HFFc6 (cell line): ENCODE measurements at places on chromosomes 5 and 9.
A peak's percentile ranks its signal among the peaks of the same experiment; 100 is the strongest.

GRCh38 chr5:94316916-94317838, 301.2 kb downstream of the KIAA0825 start:
- no peak for DNase-seq
- no peaks in the 10 kb centered on the region for H3K36me3 ChIP-seq
- 0 out of 2 replicates have a peak, but pooled peaks cover 6% of the 10 kb centered on the region for H3K4me1 ChIP-seq
- no peaks in the 10 kb centered on the region; the same call in 1 of the 2 replicates for H3K27me3 ChIP-seq
- no peak overlapping the region for H3K27ac ChIP-seq
- no peak overlapping the region for H3K4me3 ChIP-seq

- H3K36me3 ChIP-seq = no peaks in the 10 kb centered on the region
- H3K4me1 ChIP-seq = no peaks in the 10 kb centered on the region
- peaks cover 25% of the 10 kb centered on the region for H3K27me3 ChIP-seq
- no peak for DNase-seq
- no peak overlapping the region for H3K4me3 ChIP-seq
Measured at GRCh38 chr5:135718651-135719050, 115.8 kb upstream of the SLC25A48 start.

GRCh38 chr5:141821430-141821925, 56.7 kb downstream of the PCDH1 start:
- peaks cover 35% of the 10 kb centered on the region for H3K27me3 ChIP-seq
- peak; percentile 84 for DNase-seq
- H3K27ac ChIP-seq = peak overlapping the region; percentile 49
- no peak overlapping the region for H3K4me3 ChIP-seq
- H3K4me1 ChIP-seq = peaks cover 13% of the 10 kb centered on the region

DNA sequence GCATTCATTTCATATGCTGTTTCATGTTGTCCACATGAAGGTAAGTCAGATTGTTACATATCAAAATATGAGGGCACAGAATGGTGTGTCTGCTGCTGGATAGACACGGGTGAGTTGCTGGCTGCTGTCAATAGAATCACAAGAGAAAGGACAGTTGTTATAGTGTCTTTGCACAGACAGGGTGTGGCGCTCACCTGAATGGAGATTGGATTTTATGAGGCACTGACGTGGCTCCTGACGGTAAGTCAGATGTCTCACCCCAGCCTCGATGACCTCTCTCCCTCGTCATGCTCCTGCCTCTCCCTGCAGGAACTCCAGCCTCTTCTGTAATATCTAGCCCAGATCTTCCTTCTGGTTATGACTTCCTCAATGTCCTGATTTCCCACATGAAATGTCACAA, 75.4 kb upstream of the SELENOP start:
- H3K27ac ChIP-seq = no peak overlapping the region
- no peaks in the 10 kb centered on the region for H3K4me1 ChIP-seq
- no peak for DNase-seq
- H3K4me3 ChIP-seq = no peak overlapping the region

GRCh38 chr9:129697656-129698253, 32.3 kb downstream of the PRRX2 start:
- peaks cover 25% of the 10 kb centered on the region for H3K36me3 ChIP-seq
- H3K27ac ChIP-seq = peak overlapping the region; percentile 97
- H3K4me1 ChIP-seq = peaks cover 74% of the 10 kb centered on the region
- peak overlapping the region; percentile 74 for H3K4me3 ChIP-seq
- H3K27me3 ChIP-seq = peaks cover 4% of the 10 kb centered on the region; the same call in 1 of the 2 replicates

DNA sequence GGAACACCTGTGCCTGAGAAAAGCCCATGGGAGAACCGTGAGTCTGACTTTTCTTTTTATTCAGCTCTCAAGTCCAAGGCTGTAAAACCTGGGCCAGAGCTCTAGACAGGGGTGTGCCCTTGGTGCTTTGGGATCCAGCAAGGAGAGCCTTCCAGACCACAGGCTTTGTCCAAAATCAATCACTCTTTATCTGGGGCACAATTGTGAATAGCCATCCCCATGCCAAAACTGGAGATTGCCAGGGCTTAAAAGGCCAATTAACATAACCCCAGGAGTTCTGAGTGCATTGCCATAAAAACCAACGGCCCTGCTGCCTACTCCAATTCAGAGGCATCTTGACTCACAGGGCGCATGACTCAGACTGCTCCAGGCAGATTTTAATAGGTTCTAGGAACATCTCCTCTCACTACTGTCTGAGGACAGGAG, 391.8 kb downstream of the ARHGEF28 start:
- H3K4me3 ChIP-seq = no peak overlapping the region
- H3K27ac ChIP-seq = no peak overlapping the region; the same call in 1 of the 2 replicates
- H3K4me1 ChIP-seq = peaks cover 18% of the 10 kb centered on the region

GRCh38 chr5:56183506-56183905, 49.6 kb downstream of the ANKRD55 start:
- H3K4me1 ChIP-seq = peaks cover 23% of the 10 kb centered on the region
- no peak overlapping the region for H3K27ac ChIP-seq
- H3K27me3 ChIP-seq = peaks cover 2% of the 10 kb centered on the region
- no peaks in the 10 kb centered on the region; the same call in 1 of the 2 replicates for H3K36me3 ChIP-seq
- peak; percentile 95 for DNase-seq

DNA sequence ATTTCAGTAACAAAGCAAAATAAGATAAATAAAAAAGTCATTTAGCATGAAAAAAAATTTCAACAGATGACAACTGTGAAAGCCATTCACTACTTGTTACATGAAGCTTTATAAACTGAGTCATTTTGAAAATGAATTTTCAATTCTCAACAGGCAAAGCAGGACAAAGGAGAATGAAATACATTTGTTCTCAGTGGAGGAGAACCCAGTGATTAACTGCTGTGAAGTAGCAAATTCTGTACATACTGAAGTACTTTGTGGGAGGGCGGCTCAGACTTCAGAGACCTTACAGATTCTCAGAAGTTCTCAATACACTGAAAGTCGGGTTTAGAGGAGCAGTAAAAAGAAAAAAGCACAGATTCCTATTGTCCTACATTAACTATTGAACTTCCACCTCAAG, 21.7 kb downstream of the SKIC3 start:
- H3K36me3 ChIP-seq = peaks cover 35% of the 10 kb centered on the region
- DNase-seq = no peak
- no peak overlapping the region for H3K4me3 ChIP-seq
- peaks cover 61% of the 10 kb centered on the region for H3K4me1 ChIP-seq
- H3K27me3 ChIP-seq = peaks cover 1% of the 10 kb centered on the region; the same call in 1 of the 2 replicates

DNA sequence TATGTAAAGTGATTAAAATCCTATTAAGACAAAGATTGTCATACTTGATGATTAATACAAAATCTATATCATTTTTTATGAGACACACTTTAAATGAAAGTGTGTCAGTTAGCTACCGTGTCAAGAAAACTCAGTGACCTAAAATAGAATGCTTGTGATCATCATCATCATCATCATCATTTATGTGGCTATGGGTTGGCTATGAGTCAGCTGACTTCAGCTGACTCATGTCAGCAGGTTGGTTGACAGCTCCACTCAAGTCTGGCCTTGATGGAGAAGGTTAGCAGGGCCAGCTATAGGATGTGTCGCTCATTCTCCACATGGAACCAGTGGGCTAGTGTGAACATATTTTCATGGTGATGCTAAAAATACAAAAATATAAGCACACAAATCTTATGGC, 43.8 kb upstream of the ZNF300 start:
- H3K4me1 ChIP-seq = peaks cover 11% of the 10 kb centered on the region; the same call in 1 of the 2 replicates
- H3K36me3 ChIP-seq = peaks cover 37% of the 10 kb centered on the region
- no peak overlapping the region for H3K27ac ChIP-seq

DNA sequence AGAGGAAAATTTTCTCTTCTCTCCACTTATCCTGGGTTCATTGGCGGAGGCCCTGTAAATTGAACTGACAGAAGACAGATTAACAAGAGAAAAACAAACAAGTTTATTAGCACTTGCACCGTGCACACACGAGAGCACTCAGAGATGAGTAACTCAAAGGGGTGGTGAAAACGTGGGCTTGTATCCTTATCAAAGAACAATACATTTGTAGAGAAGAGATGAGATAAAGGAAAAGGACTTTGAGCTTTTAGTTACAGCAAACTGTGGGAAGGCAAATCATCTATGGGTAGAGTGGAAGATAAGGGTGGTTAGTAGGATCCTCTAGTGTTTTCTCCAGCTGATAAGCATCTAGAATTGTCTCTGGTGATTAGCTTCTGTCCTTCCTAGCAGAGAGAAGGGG, 44.4 kb upstream of the ROR2 start:
- peaks cover 18% of the 10 kb centered on the region for H3K4me1 ChIP-seq
- DNase-seq = no peak
- H3K4me3 ChIP-seq = no peak overlapping the region
- no peak overlapping the region for H3K27ac ChIP-seq
